Hematopoietic multipotent progenitor cell treated with erythropoietin and hydrocortisone succinate and interleukin-3 and kit ligand, for 6 days (in vitro differentiated cells): ENCODE measurements at places on chromosomes 11 and 22.
A peak's percentile ranks its signal among the peaks of the same experiment; 100 is the strongest.

DNA sequence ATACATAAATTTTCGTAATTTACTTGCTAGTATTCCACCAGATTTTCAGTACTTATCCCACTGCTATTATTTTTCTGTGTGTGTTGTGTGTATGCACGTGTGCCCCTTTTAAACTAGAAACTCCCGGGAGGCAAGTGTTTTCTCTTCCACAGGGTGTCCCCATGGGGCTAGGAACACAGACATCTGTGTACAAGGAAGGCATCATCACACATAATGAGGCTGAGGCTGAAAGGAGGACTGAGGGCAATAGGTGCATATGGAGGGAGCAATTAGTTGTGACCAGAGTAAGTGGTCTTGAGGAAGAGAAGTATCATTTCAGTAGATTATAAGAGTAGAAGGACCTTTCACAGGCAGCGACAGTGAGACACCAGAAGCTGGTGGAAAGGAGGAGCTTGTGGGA lies 2.1 kb upstream of the DPAGT1 start:
- peak; percentile 54 for DNase-seq

GRCh38 chr11:131833366-131833765 lies 463.0 kb downstream of the NTM start:
- no peak for DNase-seq

DNA sequence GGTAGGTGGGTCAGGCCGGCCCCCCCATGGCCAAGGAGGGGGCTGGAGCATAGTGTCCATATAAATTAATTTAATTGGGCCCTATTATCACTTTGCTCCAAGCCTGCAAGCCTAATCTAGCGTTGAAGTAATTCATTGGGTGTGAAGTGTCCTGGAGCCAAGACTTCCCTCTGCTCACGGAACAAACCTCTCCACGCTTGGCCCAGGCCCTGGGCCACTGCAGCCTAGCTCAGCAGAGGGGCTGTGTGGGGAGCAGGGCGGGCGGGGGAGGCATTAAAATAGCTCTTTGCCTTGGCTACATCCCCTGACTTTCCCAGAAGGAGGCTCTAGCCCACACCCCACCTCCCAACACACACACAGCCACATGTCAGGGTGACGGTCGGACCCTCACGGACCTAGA lies 73.5 kb downstream of the THAP12 start:
- no peak for DNase-seq

GRCh38 chr11:12725863-12726682 lies 51.9 kb downstream of the TEAD1 start:
- no peak for DNase-seq

GRCh38 chr11:10864688-10865087 lies 6.8 kb upstream of the ZBED5 start:
- no peak for DNase-seq

DNA sequence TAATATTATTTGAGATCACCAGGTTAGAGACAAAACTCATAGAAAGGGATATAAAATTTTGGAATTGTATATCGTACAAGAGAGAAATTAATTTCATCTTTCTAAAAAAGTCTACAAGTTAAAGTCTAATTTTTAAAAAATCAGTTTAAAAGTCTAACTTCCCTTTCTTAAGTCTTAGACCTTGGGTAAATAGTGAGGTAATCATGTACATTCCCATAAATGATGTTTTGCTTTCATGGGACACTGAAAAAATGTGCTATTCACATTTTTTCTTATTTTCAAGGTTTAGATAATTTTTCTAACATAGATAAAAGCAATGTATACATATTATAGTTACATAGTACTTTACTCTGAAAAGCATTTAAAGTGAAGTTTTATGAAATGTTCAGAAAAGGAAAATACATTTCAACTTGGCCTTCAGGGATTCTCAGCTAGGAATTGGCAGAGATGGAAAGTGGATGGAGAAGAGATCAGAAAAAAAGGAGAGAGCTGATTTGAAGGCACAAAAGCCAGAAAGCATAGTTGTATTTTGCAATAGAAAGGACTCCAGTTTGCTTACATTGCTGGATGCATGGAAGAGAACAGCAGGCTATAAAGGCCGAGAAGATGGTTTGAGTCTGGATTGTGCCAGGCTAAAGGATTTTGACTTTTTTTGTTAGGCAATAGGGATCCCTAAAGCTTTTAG lies 194.0 kb downstream of the CASP12 start:
- DNase-seq, result no peak

DNA sequence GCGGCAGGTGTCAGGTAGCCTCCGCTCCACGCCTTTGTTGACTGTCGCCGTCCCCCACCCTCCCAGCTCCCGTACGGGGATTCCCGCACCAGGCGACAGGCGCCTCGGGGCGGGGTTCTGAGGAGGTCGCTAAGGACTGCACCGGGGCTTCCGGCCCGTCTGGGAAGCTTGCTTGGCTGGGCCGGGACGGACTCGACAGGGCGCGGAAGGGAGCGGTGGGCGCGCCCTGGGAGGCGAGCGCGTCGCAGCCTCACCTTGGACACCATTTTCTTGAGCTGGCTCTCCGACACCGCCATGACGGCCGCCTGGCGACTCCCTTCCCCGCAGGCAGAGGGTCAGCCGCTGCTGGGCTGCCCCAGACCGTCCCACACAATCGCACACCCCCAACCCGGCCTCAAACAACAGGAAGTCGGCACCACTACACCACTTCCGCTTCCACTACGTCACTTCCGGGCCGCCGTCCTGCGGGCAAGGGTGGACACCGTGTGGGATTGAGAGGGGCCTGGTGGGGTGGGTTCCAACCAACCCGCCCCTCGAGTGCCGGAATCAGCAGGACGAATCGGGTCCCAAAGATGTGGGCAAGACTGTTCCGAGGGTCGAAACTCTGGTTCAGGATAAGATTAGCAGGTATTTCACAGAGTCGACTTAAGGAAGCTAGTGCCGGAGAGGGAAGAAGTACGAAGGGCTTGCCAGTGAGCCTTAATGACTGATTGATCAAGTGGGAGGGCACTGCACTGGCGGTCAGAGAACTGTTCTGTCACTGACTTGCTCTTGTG lies at the start of gene TSG101:
TSS of gene TSG101 (minus strand) at position 422 of the 776 bp plus-strand sequence. CDS start at position 296, 126 bp downstream.
- peak; percentile 93 for DNase-seq

- DNase-seq, result no peak
These were observed 808 bp upstream of the MSANTD2 start for GRCh38 chr11:124801014-124801413.

GRCh38 chr22:23410411-23410810 lies 169.7 kb downstream of the IGLL1 start:
- DNase-seq, result no peak

DNA sequence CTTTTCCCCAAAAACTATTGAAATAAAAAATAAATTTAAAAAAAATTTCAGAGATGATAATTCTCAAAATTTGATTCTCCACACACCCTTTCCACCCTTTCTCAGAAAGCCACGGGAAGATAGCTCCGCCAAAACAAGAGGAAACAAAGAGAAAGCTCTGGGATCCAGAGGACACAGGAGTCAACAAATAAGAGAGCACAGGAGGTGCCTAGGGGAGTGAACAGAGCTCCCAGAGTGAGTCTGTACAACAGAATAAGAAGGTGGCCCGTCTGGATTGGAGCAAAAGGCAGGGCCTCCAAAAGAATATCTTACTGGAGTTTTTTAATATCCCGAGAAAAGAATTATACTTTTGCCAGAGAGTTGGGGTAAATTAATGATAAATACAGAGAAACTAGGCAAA lies 96.3 kb upstream of the DRD2 start:
- no peak for DNase-seq

DNA sequence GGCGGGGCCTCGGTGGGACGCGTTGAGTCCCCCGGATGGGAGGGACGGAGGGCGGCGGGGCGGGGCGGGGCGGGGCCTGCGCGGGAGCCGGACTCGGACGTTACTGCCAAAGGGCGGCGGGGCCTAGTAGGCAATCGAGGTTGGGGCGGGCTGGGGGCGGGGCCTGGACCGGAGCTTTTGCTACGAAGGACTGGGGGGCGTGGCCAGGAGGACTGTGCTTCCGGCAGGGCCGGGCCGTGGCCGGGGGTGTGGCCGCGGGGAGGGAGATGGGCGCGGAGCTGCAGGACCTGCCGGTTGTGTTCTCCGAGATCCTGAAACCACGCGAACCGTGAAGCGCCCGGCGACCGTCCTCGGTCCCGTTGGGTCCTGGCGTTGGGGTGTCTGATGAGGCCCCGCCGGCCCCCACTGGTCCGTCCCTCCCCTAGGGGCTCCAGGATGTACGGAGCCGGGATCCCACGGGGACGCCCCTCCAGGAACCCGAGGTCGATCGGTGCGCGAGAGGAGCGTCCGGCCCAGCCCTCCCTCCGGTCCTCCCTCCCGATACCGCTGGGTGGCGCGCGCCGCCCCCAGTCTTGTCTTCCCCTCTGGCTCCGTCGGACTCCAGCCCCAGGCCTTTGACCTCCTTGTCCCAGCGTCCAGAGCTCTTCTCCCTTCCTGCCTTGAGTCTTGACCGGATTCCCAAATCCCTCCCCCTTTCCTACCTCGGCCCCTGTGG lies 648 bp upstream of the NUDT8 start:
- DNase-seq, result peak; percentile 100

DNA sequence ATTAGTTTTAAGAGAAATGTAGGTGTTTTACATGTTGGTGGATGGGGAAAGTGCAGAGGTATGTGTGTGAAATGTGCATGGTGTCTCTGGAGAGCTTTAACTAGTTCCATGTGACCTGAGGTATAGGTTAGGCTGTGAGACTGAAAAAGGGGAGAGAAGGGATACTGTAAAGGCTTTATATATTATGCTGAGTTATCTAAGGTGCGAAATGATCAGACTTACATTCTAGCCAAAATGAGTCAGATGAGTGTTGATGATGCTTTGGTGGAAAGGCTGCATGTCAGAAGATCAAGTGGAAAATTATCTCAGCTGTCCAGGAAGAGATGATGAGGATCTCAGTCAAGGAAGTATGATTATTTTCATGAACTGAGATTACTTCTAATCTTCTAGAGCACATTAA lies 15.8 kb downstream of the ACAT1 start:
- no peak for DNase-seq

- no peak for DNase-seq
These were observed 129.1 kb downstream of the MPPED2 start for GRCh38 chr11:30457087-30457486.

- DNase-seq, result no peak
These were observed 12.8 kb downstream of the CXCR5 start for GRCh38 chr11:118896472-118896913.

DNA sequence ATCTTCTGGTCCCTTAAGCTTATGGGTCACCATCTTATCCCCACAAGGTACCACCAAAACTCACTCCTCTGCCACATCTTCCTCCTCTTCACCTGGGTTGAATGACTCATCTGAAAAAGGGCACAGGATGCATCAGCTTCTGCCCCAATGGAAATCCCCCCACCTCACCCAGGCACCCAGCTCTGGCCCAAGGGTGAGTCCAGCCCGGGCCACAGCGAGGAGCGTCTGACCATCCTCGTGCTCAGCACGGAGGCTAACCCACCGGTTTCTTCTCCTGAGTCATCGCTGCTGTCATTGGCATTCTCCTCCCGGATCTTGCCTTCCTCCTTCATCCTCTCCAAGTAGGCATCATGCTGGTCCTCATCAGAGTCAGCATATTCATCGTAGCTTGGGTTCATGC lies 5.3 kb upstream of the TNKS1BP1 start:
- no peak for DNase-seq

- DNase-seq, result peak; percentile 75
These were observed 35.0 kb downstream of the TIMP3 start for GRCh38 chr22:32836280-32837123.

DNA sequence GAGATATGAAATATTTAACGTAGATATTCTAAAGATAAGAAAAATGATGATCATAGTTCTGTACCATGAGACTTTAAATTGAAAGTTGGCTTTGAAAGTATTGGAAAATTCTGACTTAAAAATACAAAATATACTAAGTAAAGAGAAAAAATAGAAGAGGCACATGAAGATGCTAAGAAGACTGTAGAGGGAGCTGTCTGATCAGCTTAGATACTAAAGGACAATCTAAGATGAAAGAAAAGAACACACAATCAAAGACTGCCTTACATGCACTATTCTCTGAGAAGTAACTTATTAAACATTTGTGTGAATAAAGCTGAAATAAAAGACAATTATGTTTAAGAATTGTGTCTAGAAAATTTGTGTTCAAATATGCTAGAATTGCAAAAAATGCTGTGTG lies 55.1 kb downstream of the RBMXL2 start:
- DNase-seq, result peak; percentile 14

GRCh38 chr22:31897842-31898805 lies 46.2 kb upstream of the YWHAH start:
- DNase-seq, result no peak

GRCh38 chr11:45079075-45079444 lies 67.4 kb upstream of the PRDM11 start:
- DNase-seq, result no peak

- no peak for DNase-seq
These were observed 213.3 kb downstream of the CADM1 start for GRCh38 chr11:115290893-115291292.

DNA sequence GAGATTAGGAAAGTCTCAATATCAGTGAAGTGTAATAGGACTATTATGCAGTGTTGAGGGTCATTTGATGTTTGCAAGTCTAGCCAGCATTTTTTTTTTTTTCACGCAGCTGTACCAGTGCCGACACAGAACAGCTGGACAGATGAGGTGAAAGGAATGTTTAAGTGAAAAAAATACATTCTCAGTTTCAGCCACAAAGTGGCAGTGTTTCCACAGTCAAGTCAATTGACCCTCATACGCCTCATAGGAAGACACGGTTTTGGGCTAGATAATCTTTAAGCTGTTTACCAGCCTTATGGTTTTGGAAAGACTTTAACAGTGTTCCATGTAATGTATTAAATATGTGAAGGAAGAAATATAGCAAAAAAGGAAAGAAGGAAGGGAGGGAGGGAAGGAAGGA lies 349.9 kb upstream of the ANO3 start:
- peak; percentile 59 for DNase-seq

GRCh38 chr11:116775975-116776374 lies 3.2 kb upstream of the BUD13 start:
- DNase-seq, result no peak

GRCh38 chr22:40819599-40820140 lies 524 bp upstream of the SLC25A17 start:
- peak; percentile 53 for DNase-seq

DNA sequence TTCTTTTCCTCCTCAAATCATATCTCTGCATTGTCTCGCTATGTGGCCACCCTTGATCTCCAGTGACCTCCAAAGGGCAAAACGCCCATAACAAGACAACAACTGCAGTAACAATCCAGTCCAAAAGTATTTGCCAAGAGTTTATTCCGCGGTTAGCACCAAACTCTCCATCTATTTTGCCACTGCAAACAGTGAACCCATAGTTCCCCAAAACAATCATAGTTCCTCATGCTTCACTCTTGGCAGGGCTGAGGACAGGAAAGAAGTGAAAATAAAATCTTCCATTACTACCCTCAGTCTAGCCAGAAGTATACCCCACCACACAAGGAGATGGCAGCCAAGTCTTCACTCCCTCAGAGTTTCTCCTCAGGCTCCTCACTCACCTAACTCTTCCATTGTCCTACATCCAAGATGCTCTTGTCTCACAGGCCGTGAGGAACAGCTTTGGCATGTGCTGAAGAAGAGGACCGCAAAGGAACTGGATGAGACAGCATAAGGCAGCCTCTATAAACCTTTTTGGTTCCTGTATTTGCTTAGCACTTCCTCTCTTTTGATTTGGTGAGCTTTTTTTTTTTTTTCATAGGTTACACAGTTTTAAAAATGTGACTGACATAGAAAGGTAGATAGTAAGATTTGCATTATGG lies at the start of gene LPXN:
TSS of gene LPXN (minus strand) at position 480 of the 644 bp plus-strand sequence. CDS start at position 396, 84 bp downstream.
- DNase-seq, result peak; percentile 72

GRCh38 chr11:35030716-35031213 lies 108.2 kb upstream of the CD44 start:
- peak; percentile 80 for DNase-seq

- peak; percentile 39 for DNase-seq
These were observed 22.8 kb downstream of the PIM3 start for GRCh38 chr22:49983148-49984042.
